ENCODE measurements at places on chromosomes 3 and 15. TPM values are rescaled to one million over a fixed set of nuclear protein-coding genes. Genes with fewer than 3 reads are reported as not detected.
A peak's percentile ranks its signal among the peaks of the same experiment; 100 is the strongest.

The ABHD5 gene
- 23.0 TPM for total RNA-seq

DNA sequence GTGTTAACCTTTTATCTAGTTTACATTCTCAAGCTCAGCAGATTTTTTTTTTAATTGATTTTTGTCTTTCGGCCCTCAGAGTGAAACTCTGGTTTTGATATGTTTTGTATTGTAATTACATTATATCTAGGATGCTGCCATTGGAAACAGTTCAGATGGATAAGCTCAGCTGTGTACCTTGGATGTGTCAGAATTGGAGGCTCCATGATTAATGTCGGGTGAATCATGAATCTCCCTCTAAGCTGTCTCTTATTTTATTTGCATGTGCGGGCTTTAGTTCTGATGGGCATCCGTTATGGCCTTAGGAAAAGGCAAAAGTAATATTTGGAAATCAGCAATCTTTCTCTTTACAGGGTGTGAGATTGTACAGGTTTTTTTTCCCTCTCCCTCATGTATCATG, 4.2 kb downstream of the PTPRG start:
- no peak for DNase-seq

- no peak for DNase-seq
Measured at GRCh38 chr3:12825156-12825555, 16.2 kb downstream of the RPL32 start.

The LRRC31 gene
- 0.14 TPM for total RNA-seq

The ZPLD1 gene
- 0.07 TPM for total RNA-seq

GRCh38 chr3:12370758-12371157, 81.9 kb downstream of the PPARG start:
- DNase-seq: no peak

DNA sequence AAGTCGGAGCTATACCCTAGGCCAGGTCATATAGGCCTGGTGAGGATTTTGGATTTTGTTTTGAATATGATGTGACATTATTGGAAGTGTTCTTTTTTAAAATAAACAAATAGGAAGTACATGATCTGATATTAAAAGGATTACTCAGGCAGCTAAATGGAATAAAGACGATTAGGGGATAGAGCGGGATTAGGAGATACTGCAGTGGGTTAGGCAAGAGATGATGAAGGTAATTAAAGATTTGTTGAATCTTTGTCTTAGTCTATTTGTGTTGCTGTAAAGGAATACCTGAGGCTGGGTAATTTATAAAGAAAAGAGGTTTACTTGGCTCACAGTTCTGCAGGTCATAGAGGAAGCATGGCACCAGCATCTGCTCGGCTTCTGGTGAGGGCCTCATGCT, 21.3 kb downstream of the KIF15 start:
- DNase-seq: no peak

The PAQR5 gene
- total RNA-seq: 10.1 TPM

GRCh38 chr3:70744536-70744935, 432.1 kb upstream of the MDFIC2 start:
- no peak for DNase-seq

The ZNF860 gene
- 0.29 TPM for total RNA-seq

The FGF7 gene
- total RNA-seq: not detected

DNA sequence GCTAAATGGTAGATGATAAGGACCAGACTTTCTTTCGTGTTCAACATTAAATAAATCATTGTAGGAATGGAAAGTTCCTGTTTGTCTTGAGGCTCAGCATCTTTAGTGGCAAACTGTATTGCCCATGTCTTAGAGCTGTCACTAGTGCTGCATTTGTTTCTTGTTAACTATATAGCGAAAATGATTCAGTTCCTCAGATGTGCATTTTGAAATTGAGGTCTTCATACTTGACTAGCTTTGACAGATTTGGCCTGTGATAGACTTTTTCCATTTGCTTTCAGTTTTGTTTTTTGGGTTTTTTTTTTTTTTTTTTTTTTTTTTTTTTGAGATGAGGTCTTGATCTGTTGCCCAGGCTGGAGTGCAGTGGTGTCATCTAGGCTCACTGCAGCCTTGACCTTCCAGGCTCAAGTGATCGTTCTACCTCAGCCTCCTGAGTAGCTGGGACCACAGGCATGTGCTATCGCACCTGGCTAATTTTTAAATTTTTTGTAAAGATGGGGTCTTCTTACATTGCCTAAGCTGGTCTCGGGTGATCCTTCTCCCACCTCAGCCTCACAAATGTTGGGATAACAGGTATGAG, 9.5 kb upstream of the RPLP1 start:
- DNase-seq: no peak

DNA sequence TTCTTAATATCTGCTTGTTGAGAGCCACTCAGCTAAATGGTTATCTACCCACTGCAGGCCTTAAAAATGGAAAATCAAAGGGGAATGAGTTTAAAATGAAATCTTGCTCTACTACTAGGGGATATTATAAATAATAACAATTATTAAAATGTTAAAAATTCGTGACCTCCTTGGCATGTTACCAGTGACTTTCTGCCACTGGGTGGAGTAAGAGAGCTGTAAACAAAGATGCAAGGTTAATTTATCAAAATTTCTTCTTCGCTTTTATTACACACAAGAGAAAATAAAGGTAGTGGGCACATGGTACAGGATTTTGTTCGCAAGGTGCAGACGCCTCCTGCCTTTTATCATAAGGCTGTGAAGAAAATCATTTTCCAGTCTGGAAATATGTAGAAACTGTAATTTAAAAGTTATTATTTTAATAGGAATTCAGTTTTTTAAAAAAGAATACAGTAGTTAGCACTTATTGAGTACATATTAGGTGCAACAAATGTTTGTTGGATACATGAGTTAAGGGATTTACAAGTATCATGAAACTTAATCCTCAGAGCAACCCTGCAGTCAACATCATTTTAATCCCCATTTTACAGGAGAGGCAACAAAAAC, 272.6 kb downstream of the SUCLG2 start:
- DNase-seq: no peak

DNA sequence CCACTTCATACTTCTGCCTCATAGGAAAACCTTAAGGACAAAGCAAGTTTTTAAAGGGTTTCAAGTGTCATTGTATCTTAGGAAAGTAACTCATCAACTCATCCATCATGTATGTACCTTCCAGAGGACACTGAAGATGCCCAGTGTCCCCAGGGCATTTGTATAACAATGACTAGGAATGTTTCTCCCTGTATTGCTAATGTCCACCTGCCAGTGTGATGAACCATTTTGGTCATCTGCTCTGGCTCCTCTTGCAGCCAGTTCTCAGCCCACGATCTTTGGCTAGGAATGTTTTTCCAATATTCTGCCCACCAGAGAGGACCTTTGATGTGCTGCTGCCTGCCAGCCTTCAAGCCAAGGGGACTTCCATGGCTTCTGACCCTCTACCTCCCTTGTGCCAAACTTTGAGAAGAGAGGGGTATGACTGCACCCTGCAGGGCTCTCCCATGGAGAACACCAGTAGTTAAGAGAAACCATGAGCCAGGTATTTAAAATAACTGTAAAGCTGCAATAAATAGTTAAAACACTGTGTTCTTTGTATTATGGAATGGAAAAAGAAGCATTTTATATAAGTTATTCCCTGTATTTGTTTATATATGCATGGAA, 11.4 kb downstream of the LMOD3 start:
- DNase-seq: no peak

DNA sequence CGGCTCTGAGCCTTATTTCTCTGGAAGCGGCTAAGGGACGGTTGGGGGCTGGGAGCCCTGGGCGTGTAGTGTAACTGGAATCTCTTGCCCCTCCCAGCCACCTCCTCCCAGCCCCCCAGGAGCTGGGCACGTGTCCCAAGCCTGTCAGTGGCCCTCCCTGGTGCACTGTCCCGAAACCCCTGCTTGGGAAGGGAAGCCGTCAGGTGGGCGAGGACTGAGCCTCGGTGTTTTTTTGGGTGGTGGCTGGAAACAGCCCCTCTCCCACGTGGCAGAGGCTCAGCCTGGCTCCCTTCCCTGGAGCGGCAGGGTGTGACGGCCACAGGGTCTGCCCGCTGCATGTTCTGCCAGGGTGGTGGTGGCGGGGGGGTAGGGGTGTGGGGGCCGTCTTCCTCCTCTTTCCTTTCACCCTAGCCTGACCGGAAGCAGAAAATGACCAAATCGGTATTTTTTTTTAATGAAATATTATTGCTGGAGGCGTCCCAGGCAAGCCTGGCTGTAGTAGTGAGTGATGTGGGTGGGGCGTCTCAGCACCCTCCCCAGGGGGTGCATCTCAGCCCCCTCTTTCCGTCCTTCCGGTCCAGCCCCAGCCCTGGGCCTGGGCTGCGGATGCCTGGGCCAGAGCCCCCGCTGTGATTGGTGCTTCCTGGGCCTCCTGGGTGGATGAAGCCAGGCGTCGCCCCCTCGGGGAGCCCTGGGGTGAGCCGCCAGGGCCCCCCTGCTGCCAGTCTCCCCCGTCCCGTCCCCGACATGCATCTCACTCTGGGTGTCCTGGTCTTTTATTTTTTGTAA, 58.8 kb upstream of the GOLGA8A start:
- DNase-seq: no peak

GRCh38 chr3:157094751-157095480, 65.0 kb downstream of the CCNL1 start:
- DNase-seq: no peak

- no peak for DNase-seq
Measured at GRCh38 chr3:18385706-18386105, 39.4 kb downstream of the SATB1 start.

DNA sequence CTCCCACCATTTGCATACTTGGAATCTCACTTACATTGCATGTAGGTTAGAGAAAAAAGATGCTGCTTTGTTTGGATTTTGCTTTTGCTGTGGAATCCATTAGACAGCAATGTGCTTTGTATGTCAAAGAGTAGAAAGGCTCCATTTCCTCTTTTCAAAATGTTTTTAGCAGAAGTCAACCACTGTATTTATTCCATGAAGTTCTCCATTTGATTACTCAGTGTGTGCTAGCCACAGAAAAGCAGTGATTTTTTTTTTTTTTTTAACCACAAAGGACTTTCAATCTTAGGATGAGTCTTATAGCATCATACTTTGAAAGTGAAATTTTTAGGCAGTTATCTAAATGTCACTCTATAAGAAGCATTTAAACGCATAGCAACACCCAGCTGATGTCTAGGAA, 285.0 kb upstream of the ADAMTS9 start:
- DNase-seq: no peak

GRCh38 chr3:123757281-123757940, 126.7 kb downstream of the MYLK start:
- DNase-seq: no peak

- no peak for DNase-seq
Measured at GRCh38 chr3:60301142-60301541, 950.1 kb downstream of the FHIT start.

GRCh38 chr3:61250784-61251173, 473 bp downstream of the FHIT start:
- DNase-seq: no peak

- no peak for DNase-seq
Measured at GRCh38 chr3:9957214-9957613, 5.0 kb upstream of the PRRT3 start.

- DNase-seq: no peak
Measured at GRCh38 chr15:92634671-92635201, 20.8 kb downstream of the FAM174B start.

DNA sequence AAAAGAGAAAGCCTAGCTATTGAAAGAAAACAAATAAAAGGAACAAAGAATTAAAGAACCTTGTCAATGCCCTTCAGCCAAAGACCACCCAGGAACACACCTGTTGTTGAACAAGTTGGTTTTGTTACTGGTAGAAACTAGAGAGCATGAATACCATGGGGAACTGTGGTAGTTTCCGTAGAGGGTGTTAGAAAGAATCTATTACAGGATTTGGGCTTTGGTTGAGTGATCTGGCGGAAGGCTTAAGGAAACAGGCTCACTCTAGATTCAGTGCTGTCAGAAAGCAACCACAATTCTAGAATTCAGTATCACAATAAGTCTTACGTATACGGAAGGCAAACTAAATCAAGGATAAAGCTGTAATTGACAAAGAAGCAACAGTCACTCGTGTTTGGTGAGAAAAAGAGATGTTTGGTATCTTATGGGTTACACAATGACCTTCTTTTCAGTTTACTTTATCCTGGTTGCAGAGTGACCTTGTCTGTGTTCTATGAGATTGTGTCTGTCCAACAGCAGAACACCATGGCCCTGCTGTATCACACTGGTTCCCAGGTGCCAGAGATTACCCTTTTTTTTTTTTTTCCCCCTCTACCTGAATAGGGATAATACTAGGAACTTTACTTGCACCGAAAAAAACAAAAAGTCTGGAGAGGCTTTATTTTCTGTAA, 265.9 kb downstream of the SHQ1 start:
- no peak for DNase-seq

The EPHB3 gene
- 0.92 TPM for total RNA-seq

GRCh38 chr3:172581757-172582166, 58.5 kb upstream of the TNFSF10 start:
- no peak for DNase-seq

DNA sequence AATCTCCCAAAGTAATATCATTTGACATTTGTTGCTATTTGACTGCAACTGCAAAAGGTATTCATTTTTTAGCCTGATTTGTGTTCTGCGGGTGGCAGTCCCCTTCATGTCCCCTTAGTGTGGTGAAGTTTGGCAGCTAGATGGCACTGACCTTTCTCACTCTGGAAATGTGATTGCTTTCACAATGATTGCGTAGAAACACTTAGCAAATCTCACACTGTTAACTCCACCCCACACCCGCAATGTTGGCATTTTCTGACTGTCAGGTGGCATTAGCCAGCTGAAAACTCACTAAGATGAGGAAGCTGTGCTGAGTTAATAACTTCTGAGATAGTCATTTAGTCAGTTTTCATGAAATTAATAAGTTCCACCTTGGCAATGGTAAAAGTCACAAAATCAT, 76.9 kb downstream of the TRIM69 start:
- DNase-seq: no peak

The PLSCR2 gene
- total RNA-seq: not detected

GRCh38 chr3:8536096-8537056, 34.8 kb downstream of the LMCD1 start:
- DNase-seq: no peak

GRCh38 chr15:79447060-79447459, 14.9 kb downstream of the MINAR1 start:
- DNase-seq: no peak

GRCh38 chr15:79897380-79897678, 515 bp upstream of the MTHFS start:
- no peak for DNase-seq

GRCh38 chr3:108298056-108298455, 1.7 kb downstream of the HHLA2 start:
- DNase-seq: no peak

- no peak for DNase-seq
Measured at GRCh38 chr15:63350178-63350621, 31.4 kb downstream of the CA12 start.

- DNase-seq: peak; percentile 9
Measured at GRCh38 chr3:161854232-161854771, 357.7 kb downstream of the OTOL1 start.

DNA sequence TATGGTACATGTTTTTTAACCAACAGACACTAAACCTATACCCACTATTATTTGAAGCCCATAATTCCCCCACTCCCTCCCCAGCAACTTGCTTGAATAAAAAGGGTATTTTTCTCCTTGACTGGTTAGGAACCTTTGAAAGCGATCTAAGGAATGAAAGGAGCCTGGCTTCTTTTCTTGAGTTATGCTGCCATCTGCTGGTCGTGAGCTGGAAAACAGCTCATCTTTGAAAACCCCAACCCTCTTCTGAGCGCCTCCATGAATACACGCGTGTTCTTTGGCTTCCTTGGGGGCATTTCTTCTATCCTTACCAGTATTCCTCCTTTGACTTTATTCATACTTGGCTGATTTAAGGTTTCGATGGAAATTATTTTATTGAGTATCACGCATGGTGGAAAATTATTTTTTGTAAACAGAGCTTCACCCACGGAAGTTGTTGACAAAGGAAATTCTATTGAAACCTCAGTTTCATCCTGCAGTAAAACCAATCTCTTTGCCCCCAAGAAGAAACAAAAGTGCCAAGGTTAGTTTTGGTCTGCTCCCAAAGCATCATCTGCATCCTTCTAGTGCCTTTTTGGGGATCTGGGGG, 171.6 kb downstream of the SV2B start:
- no peak for DNase-seq
